Activated T-cell treated with anti-CD3 and anti-CD28 coated beads for 24 hours (primary cell): ENCODE measurements at places on chromosomes 7 and 10.

GRCh38 chr7:131124867-131125266 lies 202.8 kb upstream of the MKLN1 start:
- DNase-seq: no peak

GRCh38 chr10:49080965-49081364 lies 34.4 kb downstream of the VSTM4 start:
- DNase-seq: no peak

GRCh38 chr7:30831936-30832335 lies 60.7 kb downstream of the MINDY4 start:
- no peak for DNase-seq

GRCh38 chr10:22017283-22018020 lies 13.9 kb upstream of the DNAJC1 start:
- DNase-seq: no peak

- no peak for DNase-seq
Measured at GRCh38 chr7:96276019-96276418, 45.9 kb downstream of the SLC25A13 start.

DNA sequence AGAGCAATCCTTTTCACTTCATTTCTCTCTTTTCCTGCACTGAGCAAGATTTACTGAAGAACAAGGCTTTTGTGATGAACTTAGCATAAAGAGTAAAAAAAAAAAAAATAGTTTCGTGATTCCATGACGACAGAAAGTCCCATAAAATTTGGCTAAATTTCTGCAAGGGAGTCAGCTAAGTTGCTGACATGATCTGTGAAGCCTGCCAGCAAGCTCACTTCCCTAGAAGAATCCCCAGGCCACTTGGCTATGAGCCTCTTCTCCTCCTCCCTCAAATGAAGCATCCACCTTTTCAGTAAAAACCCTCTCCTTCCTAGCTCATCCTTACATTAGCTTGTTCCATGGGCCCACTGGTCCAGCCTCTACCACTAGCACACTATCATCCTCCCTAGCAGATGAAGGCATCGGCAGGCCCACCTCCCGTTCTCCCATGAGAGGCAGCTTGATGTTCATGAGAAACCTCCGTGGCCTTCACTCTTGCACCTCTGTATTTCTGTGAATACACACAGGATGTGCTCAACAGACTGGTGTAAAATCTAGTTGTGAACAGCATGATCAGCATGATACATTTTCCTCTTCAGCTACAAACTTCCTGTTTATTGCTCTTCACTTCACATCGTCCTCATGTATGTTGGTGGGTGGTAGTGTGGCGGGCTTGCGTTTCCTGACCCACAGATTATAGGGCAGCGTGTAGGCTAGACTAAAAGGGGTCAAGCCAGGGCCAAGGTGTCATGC lies 30.9 kb downstream of the GIMAP8 start:
- DNase-seq: no peak

- DNase-seq: no peak
Measured at GRCh38 chr10:122113945-122114747, 125.2 kb downstream of the TACC2 start.

DNA sequence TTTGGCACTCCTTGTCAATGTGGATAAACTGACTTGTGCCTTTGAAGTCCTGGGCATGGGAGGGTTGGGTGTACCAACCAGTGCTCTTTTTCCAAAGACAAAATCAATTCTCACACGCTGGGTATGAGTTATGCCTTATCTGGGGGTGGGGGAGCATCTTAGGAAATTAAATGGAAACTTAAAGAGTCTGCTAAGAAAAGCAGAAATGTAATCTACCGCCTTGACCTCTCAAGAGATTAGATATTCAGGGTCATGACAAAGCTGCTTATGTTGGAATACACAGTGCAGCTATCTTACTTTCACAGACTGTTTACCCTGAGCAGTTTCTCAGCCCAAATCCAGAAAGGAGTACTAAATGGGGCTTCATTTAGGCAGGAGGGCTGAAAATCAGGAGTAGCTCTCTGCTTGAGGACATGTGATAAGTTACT lies 2.6 kb downstream of the MEST start:
- no peak for DNase-seq

GRCh38 chr10:8321990-8322389 lies 267.5 kb downstream of the GATA3 start:
- DNase-seq: no peak

- no peak for DNase-seq
Measured at GRCh38 chr10:83492004-83492403, 647.3 kb upstream of the GHITM start.

- no peak for DNase-seq
Measured at GRCh38 chr7:133633055-133633454, 380.2 kb downstream of the EXOC4 start.

- DNase-seq: no peak
Measured at GRCh38 chr7:117401293-117402002, 25.8 kb downstream of the ASZ1 start.

DNA sequence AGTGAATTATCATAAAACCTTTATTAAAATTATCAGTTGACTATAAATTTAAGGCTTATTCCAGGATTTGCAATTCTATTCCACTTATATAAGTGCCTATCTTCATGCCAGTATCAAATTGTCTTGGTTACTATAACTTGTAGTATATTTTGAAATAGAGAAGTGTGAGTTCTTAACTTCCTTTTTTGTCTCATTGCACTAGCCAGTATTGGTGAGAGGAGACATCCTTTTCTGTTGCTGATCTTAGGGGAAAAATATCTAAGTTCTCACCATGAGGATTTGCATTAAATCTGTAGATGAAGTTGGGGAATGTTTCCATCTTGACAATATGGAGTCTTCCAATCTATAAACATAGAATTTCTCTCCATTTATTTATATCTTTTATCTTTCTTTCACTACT lies 104.2 kb upstream of the MKI67 start:
- no peak for DNase-seq

GRCh38 chr10:131790021-131790420 lies 110.8 kb upstream of the PPP2R2D start:
- DNase-seq: peak; percentile 27

- no peak for DNase-seq
Measured at GRCh38 chr7:1861799-1862458, 191.9 kb downstream of the ELFN1 start.

GRCh38 chr7:2376351-2377154 lies 21.9 kb downstream of the EIF3B start:
- no peak for DNase-seq

GRCh38 chr10:76618641-76619040 lies 1019.0 kb downstream of the KCNMA1 start:
- no peak for DNase-seq

DNA sequence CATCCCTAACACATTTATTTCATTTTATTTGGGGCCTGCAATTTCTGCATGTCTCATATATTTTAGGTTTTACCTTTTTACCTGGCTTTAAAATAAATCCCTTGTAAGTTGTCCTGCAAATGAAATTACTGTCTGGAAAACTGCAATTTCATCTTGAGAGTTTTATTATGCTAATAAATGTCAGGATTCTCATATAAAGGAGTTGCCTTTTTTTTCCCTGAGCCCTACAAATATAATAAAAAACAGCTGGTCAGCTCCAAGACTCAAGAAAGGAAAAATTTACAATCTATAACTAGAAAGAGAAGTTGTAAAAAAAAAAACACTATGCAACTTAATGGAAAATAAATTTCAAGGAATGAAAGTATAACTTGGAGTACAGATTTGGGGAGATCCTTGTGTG lies 108.7 kb downstream of the SH2D4B start:
- DNase-seq: no peak

GRCh38 chr10:124733571-124734245 lies 10.5 kb downstream of the FAM53B start:
- DNase-seq: no peak

DNA sequence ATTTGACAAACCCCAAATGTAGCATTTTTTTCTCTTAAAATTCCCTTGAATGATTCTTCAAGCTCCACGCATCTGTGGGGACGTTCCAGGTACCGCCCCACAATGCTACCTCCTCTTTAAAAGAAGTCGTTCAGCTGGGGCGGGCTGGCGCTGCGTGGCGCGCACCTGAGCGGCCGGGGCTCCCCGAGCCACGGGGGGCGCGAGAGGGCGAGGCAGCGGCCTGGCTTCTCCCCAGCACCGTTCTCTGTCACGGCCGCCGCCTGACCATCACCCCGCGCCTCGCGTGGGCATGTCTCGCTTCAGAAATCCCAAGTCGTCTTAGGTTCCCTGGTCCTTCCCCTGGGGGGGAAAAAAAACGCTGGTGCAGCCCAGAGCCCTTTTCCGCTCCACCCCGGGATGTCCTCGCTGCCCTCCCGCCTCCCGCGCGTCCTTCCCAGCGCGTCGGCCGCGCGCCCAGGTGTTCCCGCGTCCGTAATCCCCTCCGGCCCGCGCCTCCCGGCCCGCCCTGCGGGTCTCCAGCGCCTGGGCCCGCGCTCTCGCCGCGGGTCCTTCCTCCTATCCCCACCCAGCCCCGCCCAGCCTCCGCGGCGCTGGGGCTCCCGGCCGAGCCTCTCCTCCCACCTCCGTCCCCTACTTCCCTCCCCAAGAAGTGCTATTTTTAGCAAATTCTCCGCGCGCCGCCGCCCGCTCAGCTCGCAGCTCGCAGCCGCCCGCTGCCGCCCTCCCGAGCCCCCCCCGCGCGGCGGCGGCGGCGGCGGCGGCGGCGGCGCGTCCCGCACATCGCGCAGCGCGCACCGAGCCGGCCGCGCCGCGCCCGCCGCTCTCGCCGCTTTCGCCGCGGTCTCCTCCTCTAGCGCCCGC lies 58.7 kb upstream of the PRPS1L1 start:
- DNase-seq: no peak

DNA sequence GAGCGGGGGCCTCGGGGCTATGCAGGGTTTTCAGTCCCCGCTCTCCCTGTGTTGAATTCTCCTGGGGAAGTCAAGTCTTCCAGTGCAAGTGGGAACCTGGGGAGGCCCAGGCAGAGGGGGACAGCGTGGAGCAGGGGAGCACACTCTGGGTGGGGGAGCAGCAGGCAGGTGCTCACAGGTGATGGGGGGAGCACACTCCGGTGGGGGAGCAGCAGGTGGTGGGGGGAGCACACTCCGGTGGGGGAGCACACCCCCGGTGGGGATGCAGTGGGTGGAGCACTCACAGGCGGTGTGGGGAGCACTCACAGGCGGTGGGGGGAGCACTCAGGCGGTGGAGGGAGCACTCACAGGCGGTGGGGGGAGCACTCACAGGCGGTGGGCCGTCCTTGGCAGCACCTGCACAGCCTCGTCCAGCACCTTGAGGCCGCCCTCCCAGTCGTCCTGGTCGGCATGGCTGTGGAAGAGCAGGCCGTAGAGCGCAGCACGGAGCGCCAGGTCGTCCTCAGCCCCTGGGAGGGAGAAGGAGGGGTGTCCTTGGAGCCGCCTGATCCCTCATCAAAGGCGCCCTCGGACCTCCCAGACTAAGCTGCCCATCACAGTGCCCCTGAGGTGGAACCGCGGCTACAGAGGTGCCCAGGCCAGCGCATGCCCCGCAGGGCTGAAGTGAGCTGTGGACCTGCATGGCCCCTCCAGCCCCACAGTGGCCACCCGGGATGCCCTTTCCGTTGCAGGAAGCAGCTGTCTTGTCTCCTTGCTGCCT lies 56.7 kb downstream of the CFAP46 start:
- DNase-seq: no peak

- no peak for DNase-seq
Measured at GRCh38 chr10:73837072-73837471, 25.7 kb upstream of the NDST2 start.

DNA sequence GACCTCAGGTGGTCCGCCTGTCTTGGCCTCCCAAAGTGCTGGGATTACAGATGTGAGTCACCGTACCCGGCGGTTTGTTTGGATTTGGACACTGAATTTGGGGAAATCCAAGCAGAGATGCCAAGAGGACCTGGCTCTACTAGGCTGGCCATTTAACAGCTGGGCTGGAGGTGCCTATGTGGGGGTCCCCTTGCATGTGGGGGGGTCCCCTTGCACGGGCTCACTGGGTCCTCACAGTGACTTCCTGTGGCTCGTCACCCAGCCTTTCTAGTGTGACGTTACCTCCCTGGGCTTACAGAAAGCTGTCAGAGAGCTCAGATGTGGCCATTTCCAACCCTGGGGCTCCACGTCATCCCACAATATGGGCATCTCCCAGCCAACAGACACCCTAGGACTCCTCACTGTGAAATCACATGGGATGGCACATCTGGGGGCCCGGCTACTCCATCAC lies 49.3 kb upstream of the GNA12 start:
- DNase-seq: no peak

DNA sequence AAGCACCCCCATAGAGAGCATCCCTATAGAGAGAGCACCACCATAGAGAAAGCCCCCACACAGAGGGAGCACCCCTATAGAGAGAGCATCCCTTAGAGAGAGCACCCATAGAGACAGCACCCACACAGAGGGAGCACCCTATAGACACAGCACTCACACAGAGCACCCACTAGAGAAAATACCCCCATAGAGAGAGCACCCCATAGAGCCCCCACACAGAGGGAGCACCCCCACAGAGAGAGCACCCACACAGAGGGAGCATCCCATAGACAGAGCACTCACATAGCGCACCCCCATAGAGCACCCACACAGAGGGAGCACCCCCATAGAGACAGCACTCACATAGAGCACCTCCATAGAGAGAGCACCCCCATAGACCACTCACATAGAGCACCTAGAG lies 48.6 kb downstream of the INSIG1 start:
- no peak for DNase-seq

DNA sequence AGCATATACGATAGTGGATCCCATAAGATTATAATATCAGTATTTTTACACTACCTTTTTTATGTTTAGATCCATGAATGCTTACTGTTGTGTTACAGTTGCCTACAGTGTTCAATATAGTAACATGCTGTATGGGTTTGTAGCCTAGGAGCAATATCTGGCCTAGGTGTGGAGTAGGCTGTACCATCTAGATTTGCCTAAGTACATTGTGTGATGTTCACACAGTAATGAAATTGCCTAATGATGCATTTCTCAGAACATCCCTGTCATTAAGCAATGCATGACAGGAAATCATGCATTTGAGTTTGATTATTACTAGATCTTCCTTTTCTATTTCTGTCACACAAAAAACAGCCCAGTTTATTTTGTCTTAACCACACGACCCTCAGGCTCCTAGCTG lies 14.5 kb downstream of the CBX3 start:
- no peak for DNase-seq

DNA sequence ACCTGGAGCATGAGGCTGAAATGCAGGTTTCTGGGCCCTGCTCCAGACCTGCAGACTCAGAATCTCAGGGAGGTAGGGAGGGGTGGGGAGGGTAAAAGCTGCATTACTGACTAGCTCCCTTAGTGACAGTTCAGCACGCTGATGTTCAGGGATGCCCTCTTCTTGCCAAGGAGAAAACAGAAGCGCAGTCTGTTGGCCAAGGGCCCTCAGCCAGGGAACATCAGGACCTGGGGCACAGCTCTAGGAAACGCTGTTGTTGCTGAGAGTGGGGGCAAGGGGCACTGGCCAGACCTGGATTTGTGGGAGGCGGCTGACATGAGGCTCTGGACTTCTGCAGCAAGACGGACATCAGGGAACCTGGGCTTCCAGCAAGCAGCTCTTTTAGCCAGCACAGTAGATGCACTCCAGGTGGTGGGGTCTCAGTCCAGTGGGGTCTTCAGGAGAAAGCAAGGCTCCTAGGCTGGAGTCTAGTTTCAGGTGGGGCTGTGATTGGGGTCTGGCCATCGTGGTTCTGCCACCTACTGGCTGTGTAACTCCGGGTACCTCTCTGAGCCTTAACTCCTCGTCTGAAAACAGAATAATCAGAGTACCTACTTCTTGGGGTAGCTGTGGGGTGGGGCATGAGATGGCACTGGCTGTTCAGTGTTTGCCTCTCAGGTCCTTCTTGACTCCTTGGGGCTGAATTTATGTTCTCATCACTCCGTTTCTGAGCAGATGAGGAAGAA lies 72.9 kb upstream of the PRLHR start:
- DNase-seq: no peak

GRCh38 chr10:86795353-86795752 lies 38.9 kb downstream of the BMPR1A start:
- no peak for DNase-seq
